ENCODE measurements at places on chromosomes 16 and 17.

- DNase-seq, result peak; percentile 57
Measured at GRCh38 chr17:66302761-66303626, 581 bp downstream of the PRKCA start.

GRCh38 chr17:20935740-20936139, 107.1 kb downstream of the USP22 start:
- DNase-seq, result no peak

DNA sequence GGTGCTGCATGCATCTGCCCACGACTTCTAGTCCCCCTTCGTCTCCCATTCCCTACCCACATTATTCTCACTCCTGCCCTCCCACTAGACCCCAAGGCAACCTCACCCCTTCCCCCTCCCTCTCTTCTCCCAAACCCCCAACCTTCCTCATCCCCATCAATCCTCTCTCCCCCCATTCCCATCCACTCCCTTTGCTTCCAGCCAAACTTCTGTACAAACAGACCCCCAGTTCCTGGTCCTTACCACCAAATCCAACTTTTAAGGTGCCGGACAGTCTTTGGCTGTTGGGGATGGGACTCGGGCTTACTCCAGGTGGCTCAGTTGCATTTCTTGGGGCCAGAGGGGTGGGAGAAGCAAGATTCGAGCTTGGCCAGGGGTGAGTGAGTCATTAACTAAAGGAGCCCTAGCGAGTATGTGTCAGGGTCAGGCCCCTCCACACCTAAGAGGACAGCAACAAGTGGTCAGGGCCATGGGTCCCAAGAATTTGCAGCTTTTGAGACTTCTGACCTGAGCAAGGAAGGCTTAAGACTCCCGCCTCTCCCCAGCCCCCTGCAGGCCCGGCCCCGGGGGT, at the start of gene SLC38A8:
Gene SLC38A8 (minus strand): TSS at position 488 of the 571 bp plus-strand sequence. CDS start 638 bp downstream, outside the sequence.
- DNase-seq, result no peak

DNA sequence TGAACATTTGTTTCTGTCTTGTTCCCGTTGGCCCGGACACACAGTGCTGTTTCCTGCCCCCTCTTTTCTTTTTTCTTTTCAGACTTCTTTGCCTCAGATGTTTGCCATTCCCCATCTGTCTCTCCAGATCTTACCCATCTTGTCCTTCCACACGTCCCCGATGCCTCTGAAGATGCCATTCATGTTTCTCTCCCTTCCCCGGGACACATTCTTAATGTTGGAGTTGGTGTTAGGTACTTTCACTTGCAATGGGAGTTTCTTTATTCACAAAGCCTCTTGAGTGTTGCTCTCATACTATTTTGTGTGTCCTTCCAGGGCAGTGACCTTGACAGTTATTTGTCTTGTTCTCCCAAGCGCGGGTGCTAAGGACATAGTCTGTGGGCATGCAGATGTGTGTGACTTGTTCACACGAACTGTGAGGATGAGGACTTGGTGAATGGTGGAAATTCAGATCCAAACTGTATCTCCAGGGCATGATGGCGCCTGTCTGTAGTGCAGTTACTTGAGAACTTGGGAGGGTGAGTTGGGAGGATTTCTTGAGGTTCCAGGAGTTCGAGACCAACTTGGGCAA, 8.3 kb downstream of the SEC14L1 start:
- DNase-seq, result no peak

DNA sequence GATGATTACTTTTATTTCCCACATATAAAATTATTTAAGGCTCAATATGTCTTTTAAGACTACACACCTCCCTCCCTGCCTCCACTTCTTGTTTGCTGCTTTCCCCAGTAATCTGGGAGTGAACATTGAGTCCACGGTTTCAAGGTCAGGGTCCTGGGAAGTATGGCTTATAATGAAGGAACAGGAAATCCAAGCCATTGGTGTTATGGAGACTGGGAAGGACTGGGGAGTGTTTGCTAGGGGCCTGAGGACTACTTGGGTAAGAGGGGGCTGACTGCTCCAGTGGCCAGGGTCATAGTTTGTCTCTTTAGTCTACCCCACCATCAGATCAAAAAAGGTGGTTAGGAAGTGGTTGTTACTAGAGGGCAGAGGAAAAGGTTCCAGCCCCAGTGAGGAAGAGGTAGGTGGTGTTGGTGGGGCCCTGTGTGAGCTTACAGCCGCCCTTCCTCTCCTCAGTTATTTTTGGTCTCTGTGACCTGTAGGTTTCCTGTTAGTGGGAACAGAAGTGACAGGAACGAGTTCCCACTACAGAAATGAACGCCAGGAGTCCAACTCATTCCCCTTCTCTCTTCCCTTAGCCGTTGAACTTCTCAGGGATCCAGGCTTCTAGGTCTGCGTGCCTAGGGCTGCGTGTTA, 742 bp upstream of the SLC16A13 start:
- peak; percentile 78 for DNase-seq

GRCh38 chr17:28327031-28327607, 8.1 kb downstream of the TMEM97 start:
- DNase-seq, result peak; percentile 89

- no peak for DNase-seq
Measured at GRCh38 chr17:29560316-29560715, 6.5 kb downstream of the ABHD15 start.

GRCh38 chr17:2852729-2853282, 56.6 kb downstream of the RAP1GAP2 start:
- no peak for DNase-seq

DNA sequence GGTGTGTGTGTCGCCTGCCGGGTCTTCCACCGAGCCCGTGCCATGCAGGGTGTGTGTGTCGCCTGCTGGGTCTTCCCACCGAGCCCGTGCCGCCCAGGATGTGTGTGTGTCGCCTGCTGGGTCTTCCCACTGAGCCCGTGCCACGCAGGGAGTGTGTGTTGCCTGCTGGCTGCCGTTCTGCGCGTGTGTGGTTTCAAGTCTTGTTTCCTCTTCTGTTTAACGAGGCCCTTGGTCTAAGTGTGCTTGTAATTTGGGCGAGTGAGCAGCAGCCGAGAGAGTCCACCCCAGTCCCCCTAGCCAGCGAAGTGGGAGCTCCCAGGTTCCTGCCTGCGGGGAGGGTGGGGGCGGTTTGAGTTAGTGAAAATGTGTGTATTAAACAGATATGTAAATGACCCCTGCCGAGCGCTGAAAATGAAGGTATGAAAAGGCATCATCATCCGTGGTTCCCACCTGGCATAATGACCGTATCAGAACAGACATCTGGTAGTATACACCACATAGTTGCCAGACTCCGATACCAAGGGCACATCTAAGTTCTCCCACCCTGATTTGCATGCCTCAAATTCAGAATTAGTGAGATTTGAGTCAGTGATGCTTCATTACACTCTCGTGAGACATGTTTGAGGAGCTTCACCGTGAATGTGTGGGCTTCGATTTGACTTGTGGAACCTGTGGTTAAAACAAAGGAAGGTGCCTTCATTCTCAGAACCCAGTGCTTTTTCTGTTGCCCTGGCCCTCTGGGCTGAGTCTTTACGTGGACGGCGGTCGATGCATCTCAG, 114.5 kb upstream of the CHMP6 start:
- DNase-seq, result peak; percentile 96

DNA sequence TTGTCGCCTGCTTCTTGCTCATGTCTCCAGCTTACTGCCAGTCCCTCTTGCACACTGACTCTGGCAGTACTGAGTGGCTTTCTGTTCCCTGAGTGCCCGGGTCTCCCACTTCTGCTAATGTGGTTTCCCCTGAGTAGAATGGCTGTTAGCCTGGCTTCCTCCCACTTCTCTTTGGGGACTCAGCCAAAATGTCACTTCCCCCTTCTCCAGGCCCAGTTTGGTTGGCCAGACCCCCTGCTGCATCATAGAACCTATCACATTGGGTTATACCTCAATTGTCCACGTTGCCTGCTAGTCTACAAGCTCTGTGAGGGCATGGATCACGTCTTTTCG, 304.4 kb downstream of the HS3ST3B1 start:
- no peak for DNase-seq

DNA sequence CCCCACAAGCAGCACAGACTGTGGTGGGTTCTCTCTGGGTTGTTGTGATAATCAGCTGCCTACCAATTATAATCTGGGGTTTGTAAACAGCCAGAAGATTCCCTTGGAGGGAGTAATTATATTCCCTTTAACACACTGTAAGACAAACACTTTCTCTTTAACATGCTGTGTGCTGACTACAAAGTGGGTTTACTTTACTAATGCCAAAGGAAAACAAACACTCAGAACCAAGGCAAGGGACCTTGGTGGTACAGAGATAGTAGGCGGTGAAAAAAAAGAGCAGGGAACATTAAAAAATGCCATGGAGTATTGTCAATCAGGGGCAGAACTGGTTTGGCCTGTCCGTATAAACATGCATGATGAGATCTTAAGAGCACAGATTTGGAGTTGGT, 3.0 kb upstream of the VAT1L start:
- DNase-seq, result no peak

- DNase-seq, result no peak
Measured at GRCh38 chr17:17538417-17539391, 42.5 kb upstream of the RASD1 start.

DNA sequence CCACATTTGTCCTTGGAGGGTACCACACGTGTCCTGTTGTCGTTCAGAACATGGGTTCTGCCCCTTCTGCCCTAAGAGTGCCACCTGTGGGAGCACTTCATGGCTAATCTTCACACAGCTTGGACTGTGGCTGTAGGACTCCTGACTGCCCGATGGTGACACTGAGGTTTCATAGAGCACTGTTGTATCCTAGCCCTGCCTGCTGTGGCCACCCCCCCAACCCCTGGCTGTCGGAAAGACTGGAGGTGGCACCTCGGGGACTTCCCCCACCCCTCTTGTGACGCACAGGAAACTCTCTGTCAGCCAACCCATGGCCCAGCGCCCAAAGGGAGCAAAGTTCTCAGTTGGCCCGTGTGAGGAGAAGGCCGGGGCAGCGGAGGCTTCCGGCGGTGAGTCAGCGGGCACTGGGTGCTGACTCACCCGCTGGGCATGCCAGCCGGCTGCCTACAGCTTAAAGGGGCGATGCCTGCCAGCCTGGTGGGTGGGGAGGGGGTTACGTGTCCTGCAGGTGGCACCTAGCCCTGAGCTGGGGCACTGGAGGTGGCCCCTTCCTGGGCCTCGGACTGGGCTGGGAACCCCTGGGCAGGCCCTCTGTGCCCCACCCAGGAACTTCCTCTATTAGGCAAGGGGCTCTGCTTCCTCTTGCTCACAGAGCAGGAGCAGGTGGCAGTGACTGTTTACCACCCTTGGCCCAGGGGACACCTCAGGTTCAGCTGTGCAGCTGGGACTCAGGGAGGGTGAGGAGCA, 3.4 kb downstream of the MAP2K3 start:
- peak; percentile 99 for DNase-seq

Data from activated CD4-positive, alpha-beta T cell treated with anti-CD3 and anti-CD28 coated beads, Interleukin-10, Interleukin-2, amounts not matched to agents 100 ng/mL and 50 ng/mL, durations not matched to agents 16 hours and 8 hours (primary cell).